ENCODE measurements at places on chromosomes 11 and 22. TPM values are rescaled to one million over a fixed set of nuclear protein-coding genes. Genes with fewer than 3 reads are reported as not detected.

DNA sequence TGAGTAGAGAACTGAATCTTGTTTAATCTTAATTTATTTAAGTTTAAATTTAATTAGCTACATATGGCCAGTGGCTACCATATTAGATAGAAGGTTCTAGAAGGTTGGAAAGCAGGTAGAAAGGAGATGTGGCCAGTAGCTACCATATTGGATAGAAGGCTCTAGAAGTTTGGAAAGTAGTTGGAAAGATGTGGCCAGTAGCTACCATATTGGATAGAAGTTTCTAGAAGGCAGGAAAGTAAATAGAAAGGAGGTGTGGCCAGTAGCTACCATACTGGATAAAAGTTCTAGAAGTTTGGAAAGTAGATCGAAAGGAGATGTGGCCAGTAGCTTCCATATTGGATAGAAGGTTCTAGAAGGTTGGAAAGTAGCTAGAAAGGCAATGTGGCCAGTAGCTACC is 2.2 kb downstream of the CRYBA4 start:
- no peak overlapping the region for H3K4me3 ChIP-seq
- no peak overlapping the region for H3K27ac ChIP-seq
- no peaks in the 10 kb centered on the region for H3K27me3 ChIP-seq
- no peaks in the 10 kb centered on the region for H3K4me1 ChIP-seq

DNA sequence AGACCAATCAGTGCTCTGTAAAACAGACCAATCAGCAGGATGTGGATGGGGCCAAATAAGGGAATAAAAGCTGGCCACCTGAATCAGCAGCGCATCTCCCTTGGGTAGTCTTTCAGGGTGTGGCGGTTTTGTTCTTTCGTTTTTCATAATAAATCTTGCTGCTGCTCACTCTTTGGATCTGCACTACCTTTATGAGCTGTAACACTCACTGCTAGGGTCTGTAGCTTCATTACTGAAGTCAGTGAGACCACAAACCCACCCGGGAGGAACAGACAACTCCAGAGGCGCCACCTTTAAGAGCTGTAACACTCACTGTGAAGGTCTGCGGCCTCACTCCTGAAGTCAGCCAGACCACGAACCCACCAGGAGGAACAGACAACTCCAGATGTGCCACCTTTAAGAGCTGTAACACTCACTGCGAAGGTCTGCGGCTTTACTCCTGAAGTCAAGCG is 175.5 kb upstream of the PDGFD start:
- DNase-seq: no peak
- no peak overlapping the region for H3K4me3 ChIP-seq
- H3K27ac ChIP-seq: no peak overlapping the region
- no peaks in the 10 kb centered on the region for H3K27me3 ChIP-seq

DNA sequence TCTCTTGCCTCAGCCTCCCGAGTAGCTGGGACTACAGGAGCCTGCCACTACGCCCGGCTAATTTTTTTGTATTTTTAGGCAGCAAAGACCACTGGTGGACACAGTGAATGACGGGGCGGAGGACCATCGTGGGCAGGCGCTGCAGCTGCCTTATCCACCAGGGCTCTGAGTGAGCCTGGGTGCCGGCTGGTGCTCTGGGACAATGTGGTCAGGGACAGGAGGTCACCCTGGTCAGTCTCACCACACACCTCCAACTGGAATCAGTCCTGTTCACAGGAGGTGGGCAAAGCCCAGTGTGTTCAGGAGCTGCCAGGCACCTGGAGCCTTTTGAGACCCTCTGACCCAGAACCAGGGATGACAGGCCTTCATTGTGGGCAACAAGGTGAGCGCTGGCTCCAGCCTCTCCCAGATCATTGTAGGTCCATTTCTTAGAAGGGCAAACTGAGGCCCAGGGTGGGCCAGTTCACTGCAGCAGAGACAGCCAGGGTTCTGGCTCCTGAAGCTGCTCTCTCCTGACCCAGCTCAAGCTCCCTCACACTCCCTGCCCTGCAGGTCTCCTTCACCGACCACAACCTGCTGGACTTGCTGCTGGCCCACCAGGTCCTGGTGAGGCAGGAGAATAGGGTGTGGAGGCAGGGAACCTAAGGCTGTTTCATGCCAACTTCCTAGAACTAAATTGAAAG is 15.7 kb upstream of the CABP2 start:
- H3K27ac ChIP-seq: no peak overlapping the region
- H3K27me3 ChIP-seq: no peaks in the 10 kb centered on the region
- H3K4me1 ChIP-seq: no peaks in the 10 kb centered on the region
- H3K36me3 ChIP-seq: no peaks in the 10 kb centered on the region
- H3K4me3 ChIP-seq: no peak overlapping the region

Gene OR6A2
- polyA plus RNA-seq: not detected

GRCh38 chr11:92204731-92205130 is 19.9 kb upstream of the FAT3 start:
- H3K4me1 ChIP-seq: peaks cover 21% of the 10 kb centered on the region
- H3K27me3 ChIP-seq: no peaks in the 10 kb centered on the region
- peak; percentile 94 for DNase-seq
- no peaks in the 10 kb centered on the region for H3K36me3 ChIP-seq
- no peak overlapping the region for H3K27ac ChIP-seq

GRCh38 chr11:31240340-31240904 is 129.1 kb downstream of the DCDC1 start:
- DNase-seq: peak; percentile 85
- H3K4me1 ChIP-seq: no peaks in the 10 kb centered on the region
- no peak overlapping the region for H3K4me3 ChIP-seq
- H3K27me3 ChIP-seq: no peaks in the 10 kb centered on the region
- H3K27ac ChIP-seq: no peak overlapping the region

Gene GGT5
- polyA plus RNA-seq: 58.7 TPM

Gene GNAZ
- 0.77 TPM for polyA plus RNA-seq

DNA sequence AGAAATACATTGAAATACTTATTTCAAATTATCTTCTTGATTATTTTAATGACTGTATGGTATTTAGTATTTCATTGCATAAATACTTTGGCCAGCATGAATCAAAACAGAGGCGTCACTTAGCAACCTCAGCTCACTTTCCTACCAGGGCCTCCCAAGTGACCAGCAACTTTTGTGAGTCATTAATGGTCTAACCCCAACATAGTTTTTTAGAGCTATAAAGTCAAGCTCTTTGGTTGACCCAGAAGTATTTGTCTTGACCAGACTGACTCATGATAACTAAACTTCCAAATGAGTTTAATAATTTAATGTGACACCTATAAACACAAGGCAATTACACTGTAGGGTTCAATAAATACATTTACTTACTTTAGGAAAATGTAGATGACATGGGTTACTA is 27.9 kb upstream of the RBMXL2 start:
- no peak overlapping the region for H3K27ac ChIP-seq
- no peak overlapping the region for H3K4me3 ChIP-seq
- no peaks in the 10 kb centered on the region for H3K36me3 ChIP-seq
- H3K27me3 ChIP-seq: no peaks in the 10 kb centered on the region
- peak; percentile 11 for DNase-seq
- no peaks in the 10 kb centered on the region for H3K4me1 ChIP-seq

DNA sequence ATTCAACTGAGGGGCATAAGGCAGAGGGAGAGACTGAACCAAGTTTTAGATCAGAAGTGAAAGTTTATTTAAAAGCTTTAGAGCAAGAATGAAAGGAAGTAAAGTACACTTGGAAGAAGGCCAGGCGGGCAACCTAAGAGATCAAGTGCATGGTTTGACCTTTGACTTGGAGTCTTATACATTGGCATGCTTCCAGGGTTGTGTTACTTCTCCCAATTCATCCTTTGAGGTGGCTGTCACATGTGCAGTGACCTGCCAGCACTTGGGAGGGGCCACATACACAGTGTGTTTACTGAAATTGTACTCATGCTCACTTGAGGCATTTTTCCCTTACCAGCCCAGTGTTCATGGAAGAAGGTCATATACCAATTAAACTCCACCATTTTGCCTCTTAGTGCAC is 30.4 kb downstream of the CYP2R1 start:
- no peaks in the 10 kb centered on the region for H3K27me3 ChIP-seq
- no peak overlapping the region for H3K27ac ChIP-seq
- DNase-seq: peak; percentile 13
- peaks cover 7% of the 10 kb centered on the region for H3K36me3 ChIP-seq

Data from lung (tissue), 17 donors.